ENCODE measurements at places on chromosomes 12 and 14.
A peak's percentile ranks its signal among the peaks of the same experiment; 100 is the strongest.

GRCh38 chr12:92796650-92797049 is 93.9 kb downstream of the PLEKHG7 start:
- DNase-seq, result peak; percentile 32

DNA sequence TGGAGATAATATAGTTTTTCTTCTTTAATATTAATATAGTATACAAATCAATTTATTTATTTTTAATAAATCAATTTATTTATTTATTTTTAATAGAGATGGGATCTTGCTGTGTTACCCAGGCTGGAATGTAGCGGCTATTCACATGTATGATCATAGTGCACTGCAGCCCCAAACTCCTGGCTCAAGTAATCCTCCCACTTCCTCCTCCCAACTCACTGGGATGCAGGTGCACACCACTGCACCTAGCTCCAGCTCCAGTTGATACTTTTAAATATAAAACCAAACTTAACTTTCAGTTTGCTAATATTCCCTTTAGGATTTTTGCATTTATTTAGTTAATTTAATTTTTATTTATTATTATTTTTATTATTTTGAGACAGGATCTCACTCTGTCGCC is 8.6 kb downstream of the GOLGA5 start:
- DNase-seq, result no peak

DNA sequence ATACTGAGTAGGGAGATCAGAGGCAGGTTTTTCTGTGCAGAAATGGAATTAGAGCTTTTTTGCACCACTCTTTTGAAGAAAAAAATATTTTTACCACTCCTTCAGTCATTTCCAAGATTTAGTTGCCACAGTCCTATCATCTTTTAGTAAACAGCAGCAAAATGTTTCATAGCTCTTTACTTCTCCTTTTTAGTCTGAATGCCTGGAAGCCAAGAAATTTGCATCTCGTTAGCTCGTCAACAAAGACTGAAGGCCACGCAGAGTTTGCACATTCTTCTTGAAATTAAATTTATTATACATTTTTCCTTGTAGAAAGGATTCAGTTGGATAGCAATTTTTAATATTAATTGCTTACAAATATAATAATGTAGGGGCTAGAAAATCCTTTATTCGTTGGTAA is 544.5 kb upstream of the ATP2B1 start:
- DNase-seq, result no peak

DNA sequence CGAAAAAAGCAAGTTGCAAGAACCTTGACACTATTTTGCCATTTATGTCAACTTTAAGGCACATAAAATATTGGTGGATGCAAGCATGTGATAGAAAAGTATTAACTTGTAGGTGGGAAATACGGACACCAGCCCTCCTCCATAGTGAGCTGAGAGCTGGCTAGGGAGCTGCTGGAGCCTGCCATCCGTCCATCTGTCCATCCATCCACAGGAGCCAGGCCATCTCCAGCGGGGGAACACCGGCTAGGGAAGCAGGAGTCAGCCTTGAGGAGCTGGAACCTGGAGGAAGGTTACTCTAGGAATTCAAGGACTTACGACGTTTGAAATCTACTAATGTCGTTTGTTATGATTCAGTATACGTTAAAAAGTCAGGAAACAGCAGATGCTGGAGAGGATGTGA is 120.7 kb upstream of the C14orf180 start:
- DNase-seq, result no peak

- DNase-seq, result no peak
Measured at GRCh38 chr12:13275241-13276085, 78.9 kb downstream of the EMP1 start.

- DNase-seq, result peak; percentile 4
Measured at GRCh38 chr12:120537856-120538220, 3.7 kb downstream of the RNF10 start.

- DNase-seq, result peak; percentile 86
Measured at GRCh38 chr14:104689109-104689880, at the start of gene INF2. TSS of gene INF2 (plus strand) at chr14:104689618. CDS start at chr14:104701366, 11,748 bp downstream.

GRCh38 chr12:21169878-21170472 is 39.0 kb downstream of the SLCO1B1 start:
- peak; percentile 42 for DNase-seq

- no peak for DNase-seq
Measured at GRCh38 chr14:32329690-32330285, 690 bp downstream of the AKAP6 start.

- DNase-seq, result peak; percentile 27
Measured at GRCh38 chr14:95440951-95441350, 75.5 kb downstream of the SYNE3 start.

All from GM23248 (cell line).